EH (cell line): ENCODE measurements at places on chromosomes 7 and 10.
A peak's percentile ranks its signal among the peaks of the same experiment; 100 is the strongest.

GRCh38 chr7:157021071-157021870 is 10.8 kb upstream of the MNX1 start:
- DNase-seq: no peak

- no peak for DNase-seq
Observed at GRCh38 chr10:107471911-107472310, 307.4 kb upstream of the SORCS1 start.

- DNase-seq: no peak
Observed at GRCh38 chr7:148142660-148143248, 447.8 kb upstream of the C7orf33 start.

- DNase-seq: peak; percentile 58
Observed at GRCh38 chr10:17742918-17743317, 9.1 kb upstream of the TMEM236 start.

DNA sequence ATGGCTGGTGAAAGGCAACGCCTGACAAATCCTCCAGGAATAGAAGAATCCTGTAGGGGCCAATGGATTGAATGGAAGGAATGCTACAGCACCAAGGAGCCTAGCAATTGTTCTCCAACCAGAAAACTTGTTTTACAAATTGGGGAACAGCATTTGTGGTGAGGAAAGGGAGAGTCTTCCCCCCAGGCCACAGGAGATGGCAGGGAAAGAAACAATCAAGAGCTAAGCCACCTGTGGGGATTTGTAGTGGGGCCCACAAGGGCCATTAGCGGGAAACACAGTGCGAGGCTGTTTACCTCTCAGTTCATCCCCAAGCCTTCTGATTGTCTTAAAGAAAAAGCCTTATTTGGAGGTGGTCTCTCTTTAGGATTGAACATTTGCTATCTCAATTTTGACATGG is 48.5 kb upstream of the KCNMA1 start:
- DNase-seq: no peak

DNA sequence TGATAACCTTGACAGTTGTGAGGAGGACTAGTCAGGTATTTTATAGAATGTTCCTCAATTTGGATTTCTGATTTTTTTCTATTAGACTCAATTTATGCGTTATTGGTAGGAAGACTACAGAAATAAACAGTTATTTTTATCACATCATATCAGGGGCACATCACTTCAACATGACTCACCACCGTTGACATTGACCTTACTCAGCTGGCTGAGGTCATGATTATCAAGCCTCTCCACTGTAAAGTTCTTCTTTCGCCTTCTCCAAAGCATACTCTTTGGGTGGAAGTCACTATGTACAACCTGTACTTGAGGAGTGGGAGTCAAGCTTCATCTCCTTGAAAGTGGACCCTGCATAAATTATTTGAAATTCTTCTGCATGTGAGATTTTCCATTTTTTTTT is 194.3 kb upstream of the IGFBP3 start:
- peak; percentile 39 for DNase-seq

GRCh38 chr7:30770845-30771173 is 408 bp upstream of the MINDY4 start:
- DNase-seq: no peak
